ENCODE measurements at places on chromosomes 3 and 15. TPM values are rescaled to one million over a fixed set of nuclear protein-coding genes. Genes with fewer than 3 reads are reported as not detected.

DNA sequence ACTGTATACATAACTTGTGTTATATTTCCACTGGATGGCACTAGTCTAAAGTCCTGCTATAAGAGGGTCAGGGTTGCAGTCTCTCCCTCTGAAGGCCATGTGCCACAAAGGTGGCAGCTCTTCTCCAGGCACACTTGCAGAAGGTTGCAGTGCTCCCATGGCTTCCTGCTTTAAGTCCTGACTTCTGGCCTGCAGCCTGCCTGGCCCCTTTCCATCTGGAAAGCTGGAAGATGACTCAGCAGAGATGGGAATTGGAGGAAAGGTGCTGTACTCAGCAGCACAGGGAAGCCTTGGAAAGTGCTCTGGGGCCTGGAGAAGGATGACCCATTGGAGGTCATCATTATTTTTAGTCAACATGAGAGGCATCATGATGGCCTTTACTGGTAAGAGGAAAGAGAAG, 40.9 kb upstream of the MRPL3 start:
- peaks cover 2% of the 10 kb centered on the region for H3K36me3 ChIP-seq
- H3K27me3 ChIP-seq: peaks cover 3% of the 10 kb centered on the region
- no peak for DNase-seq

DNA sequence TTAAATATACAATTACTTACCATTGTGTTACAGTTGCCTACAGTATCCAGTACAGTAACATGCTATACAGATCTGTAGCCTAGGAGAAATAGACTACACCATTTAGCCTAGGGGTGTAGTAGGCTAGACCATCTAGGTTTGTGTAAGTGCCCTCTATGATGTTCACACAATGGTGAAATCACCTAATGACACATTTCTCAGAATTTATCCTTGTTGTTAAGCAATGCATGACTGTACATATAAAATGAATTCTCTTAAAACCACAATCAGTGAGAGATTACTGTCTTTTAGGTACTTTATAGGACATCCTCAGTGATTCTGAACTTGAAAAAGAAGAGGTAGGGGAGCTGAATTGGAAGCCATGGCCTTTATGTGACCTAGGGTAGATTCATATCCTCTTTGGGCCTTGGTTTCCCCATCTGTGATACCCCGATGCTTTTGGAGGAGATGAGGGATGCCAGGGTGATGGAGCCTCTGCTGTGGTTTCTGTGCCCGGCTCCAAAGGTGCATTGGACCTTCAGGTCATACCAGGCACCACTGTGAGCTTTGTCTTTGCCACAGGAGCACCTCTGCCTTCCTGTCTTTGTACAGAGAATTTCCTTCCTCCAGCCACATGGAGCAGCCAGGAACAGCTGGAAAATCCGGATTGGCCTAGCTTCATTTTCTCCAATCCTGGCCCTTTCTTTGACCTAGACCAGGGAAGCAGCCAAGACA, 51.9 kb upstream of the FLNB start:
- H3K27me3 ChIP-seq: peaks cover 5% of the 10 kb centered on the region
- H3K27ac ChIP-seq: no peak overlapping the region
- no peak for DNase-seq
- H3K36me3 ChIP-seq: no peaks in the 10 kb centered on the region
- H3K4me1 ChIP-seq: peaks cover 6% of the 10 kb centered on the region

- H3K4me1 ChIP-seq: no peaks in the 10 kb centered on the region
- H3K4me3 ChIP-seq: no peak overlapping the region
- H3K27me3 ChIP-seq: peaks cover 2% of the 10 kb centered on the region
- no peak overlapping the region for H3K27ac ChIP-seq
Measured at GRCh38 chr3:38969317-38970235, 82.2 kb downstream of the SCN11A start.

The ERICH6 gene
- 0.69 TPM for total RNA-seq

- no peak overlapping the region for H3K27ac ChIP-seq
- peaks cover 3% of the 10 kb centered on the region for H3K27me3 ChIP-seq
- peak; percentile 28 for DNase-seq
- no peaks in the 10 kb centered on the region for H3K4me1 ChIP-seq
- H3K4me3 ChIP-seq: peak overlapping the region; percentile 98
Measured at GRCh38 chr15:44711743-44712345, 527 bp downstream of the B2M start.

GRCh38 chr3:10348404-10348721, 27.5 kb upstream of the SEC13 start:
- no peak overlapping the region for H3K4me3 ChIP-seq
- no peak for DNase-seq
- H3K27ac ChIP-seq: no peak overlapping the region

GRCh38 chr15:77042245-77042919, 28.5 kb downstream of the TSPAN3 start:
- no peak for DNase-seq
- no peaks in the 10 kb centered on the region for H3K4me1 ChIP-seq
- no peaks in the 10 kb centered on the region for H3K36me3 ChIP-seq

The A4GNT gene
- total RNA-seq: not detected

GRCh38 chr3:122688996-122689395, 8.4 kb downstream of the PARP14 start:
- H3K27ac ChIP-seq: no peak overlapping the region
- no peak for DNase-seq
- H3K4me3 ChIP-seq: no peak overlapping the region
- no peaks in the 10 kb centered on the region for H3K27me3 ChIP-seq

- H3K27ac ChIP-seq: no peak overlapping the region
- H3K4me3 ChIP-seq: no peak overlapping the region
Measured at GRCh38 chr15:71484080-71484479, 326.3 kb upstream of the NR2E3 start.

- H3K36me3 ChIP-seq: peaks cover 13% of the 10 kb centered on the region
- H3K4me3 ChIP-seq: no peak overlapping the region
- no peak overlapping the region for H3K27ac ChIP-seq
- H3K27me3 ChIP-seq: no peaks in the 10 kb centered on the region
Measured at GRCh38 chr15:98967096-98967495, 40.5 kb downstream of the PGPEP1L start.

DNA sequence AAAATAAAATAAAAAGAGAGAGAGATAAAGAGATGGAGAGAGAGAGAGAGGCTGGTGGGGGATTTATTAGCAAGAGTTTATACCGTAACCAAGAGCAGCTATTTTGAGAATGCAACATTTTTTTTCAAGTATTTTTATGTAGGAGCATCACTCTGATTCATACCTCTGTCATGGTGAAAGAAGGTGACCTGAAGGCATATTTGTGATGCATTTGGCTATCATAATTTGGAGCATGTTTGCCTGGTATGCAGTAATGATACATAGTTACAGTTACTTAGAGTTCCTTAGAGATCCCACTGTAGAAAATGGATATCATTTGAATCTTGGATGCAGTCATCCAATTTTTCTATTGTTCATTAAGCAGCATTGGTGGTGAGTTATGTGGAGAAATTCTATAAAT, 1472.4 kb downstream of the SI start:
- no peaks in the 10 kb centered on the region for H3K27me3 ChIP-seq
- H3K4me3 ChIP-seq: no peak overlapping the region
- no peak overlapping the region for H3K27ac ChIP-seq

DNA sequence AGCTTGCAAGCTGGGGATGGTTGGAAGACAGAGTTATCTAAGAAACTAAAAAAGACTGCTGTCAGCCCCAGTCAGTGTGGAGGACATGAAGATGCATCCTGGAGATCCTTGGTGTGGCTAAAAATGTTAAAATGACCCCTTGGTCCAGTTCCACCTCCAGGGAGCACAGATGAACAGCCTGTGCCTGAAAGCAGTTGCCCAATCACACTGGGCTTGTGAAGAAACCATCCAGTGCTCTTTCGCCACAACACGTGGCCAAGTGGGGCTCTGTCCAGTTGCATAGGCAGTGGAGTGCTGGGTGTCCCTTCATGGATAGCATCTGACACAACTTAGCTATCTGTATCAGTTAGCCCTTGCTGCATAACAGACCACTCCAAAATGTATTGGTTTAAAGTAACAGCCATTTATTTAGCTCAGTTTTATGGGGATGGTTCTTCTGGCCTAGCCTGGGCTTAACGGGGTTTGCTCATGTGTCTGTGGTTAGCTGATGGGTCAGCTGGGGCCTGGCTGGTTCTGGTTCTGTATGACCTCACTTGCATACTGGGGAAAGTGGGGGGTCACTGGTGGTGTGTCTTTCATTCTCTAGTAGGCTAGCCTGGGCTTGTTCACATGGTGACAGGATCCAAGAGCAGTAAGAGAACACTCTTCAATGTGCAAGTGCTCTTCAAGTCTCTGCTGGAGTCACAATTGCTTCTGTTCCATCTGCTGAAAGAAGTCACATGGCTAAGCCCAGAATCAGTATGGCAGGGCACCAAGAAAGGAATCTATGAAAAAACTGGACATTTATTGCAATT, 226.2 kb downstream of the PDCD6IP start:
- H3K36me3 ChIP-seq: no peaks in the 10 kb centered on the region
- H3K27ac ChIP-seq: no peak overlapping the region
- H3K4me1 ChIP-seq: no peaks in the 10 kb centered on the region
- no peaks in the 10 kb centered on the region for H3K27me3 ChIP-seq
- no peak overlapping the region for H3K4me3 ChIP-seq
- DNase-seq: no peak

The RARRES1 gene
- total RNA-seq: 1.7 TPM

The SCG3 gene
- total RNA-seq: 219 TPM

The GOLGA8R gene
- not detected for total RNA-seq

The ANO10 gene
- total RNA-seq: 44.9 TPM

The ADGRG7 gene
- total RNA-seq: not detected

The COPB2 gene
- total RNA-seq: 127 TPM

- DNase-seq: no peak
- no peak overlapping the region for H3K27ac ChIP-seq
- H3K4me1 ChIP-seq: peaks cover 4% of the 10 kb centered on the region
- H3K4me3 ChIP-seq: no peak overlapping the region
Measured at GRCh38 chr3:68893600-68894239, 38.6 kb downstream of the TAFA4 start.

- H3K27ac ChIP-seq: no peak overlapping the region
- H3K36me3 ChIP-seq: no peaks in the 10 kb centered on the region
- no peak for DNase-seq
- no peak overlapping the region for H3K4me3 ChIP-seq
- peaks cover 2% of the 10 kb centered on the region for H3K4me1 ChIP-seq
Measured at GRCh38 chr15:84081391-84082168, 154.0 kb upstream of the GOLGA6L4 start.

The USP50 gene
- total RNA-seq: not detected

DNA sequence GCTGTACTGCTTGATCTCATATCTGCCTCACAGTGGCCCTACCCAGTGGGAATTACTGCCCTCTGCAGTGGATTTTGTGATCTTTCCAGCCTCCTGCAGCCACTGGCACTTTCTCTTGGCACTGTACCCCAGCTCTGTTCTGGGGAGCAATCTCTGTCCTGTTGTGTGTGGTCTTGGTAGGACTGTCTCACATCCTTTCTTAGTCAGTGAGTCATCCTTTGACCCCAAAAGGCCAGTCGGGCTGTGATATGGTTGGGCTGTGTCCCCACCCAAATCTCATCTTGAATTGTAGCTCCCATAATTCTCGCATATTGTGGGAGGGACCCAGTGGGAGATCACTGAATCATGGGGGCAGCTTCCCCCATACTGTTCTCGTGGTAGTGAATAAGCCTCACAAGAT, 133.3 kb upstream of the TPM1 start:
- no peak overlapping the region for H3K4me3 ChIP-seq
- no peaks in the 10 kb centered on the region for H3K27me3 ChIP-seq
- no peak for DNase-seq
- H3K27ac ChIP-seq: no peak overlapping the region
- peaks cover 6% of the 10 kb centered on the region for H3K4me1 ChIP-seq
- no peaks in the 10 kb centered on the region for H3K36me3 ChIP-seq

GRCh38 chr3:79184251-79184650, 583.5 kb downstream of the ROBO1 start:
- H3K4me3 ChIP-seq: no peak overlapping the region
- H3K27me3 ChIP-seq: no peaks in the 10 kb centered on the region
- H3K36me3 ChIP-seq: no peaks in the 10 kb centered on the region
- no peak for DNase-seq
- H3K4me1 ChIP-seq: peaks cover 32% of the 10 kb centered on the region
- no peak overlapping the region for H3K27ac ChIP-seq

The YEATS2 gene
- total RNA-seq: 56.1 TPM

DNA sequence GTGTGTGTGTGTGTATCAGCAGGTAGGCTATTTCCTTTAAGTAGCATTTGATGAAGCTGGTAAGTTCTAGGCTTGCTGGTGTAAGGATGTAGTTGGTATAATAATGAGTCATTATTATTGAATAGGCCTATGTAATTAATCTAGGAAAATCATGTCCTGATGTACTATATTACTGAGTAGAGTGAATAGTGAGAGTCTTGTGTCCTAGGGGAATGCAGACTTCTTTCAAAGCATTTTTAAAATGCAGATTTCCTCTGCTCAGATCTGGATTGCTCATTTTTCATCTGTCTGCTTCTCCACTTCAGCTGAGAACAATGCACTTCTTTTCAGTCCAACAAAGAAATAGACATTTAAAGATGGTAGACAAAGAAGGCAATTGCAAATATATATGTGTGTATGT, 434.2 kb upstream of the ONECUT1 start:
- H3K4me1 ChIP-seq: no peaks in the 10 kb centered on the region
- peaks cover 2% of the 10 kb centered on the region for H3K27me3 ChIP-seq
- no peak for DNase-seq
- H3K27ac ChIP-seq: no peak overlapping the region

DNA sequence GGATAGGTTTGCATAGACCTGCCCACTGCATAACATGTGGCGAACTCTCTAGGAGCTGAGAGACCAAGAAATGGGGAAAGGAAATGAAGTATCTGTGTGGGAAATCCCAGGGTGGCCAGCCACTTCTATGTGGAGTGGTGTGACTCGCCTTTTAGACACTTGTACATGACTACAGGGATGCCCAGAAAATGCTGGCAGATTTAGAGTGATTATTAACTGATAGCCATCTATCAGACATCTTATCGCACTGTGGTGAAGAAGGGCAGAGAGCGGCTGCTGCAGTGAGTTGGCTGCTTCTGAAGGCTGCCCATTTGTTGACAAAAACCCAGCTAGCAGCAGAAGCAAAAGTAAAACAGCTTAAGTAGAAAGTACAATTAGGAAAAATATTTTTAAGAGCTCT, 18.1 kb upstream of the STAC start:
- no peak overlapping the region for H3K4me3 ChIP-seq
- no peak overlapping the region for H3K27ac ChIP-seq
- no peaks in the 10 kb centered on the region for H3K27me3 ChIP-seq
- no peak for DNase-seq
- H3K4me1 ChIP-seq: no peaks in the 10 kb centered on the region
- no peaks in the 10 kb centered on the region for H3K36me3 ChIP-seq

- peaks cover 3% of the 10 kb centered on the region for H3K4me1 ChIP-seq
- H3K36me3 ChIP-seq: no peaks in the 10 kb centered on the region
- no peak for DNase-seq
- no peaks in the 10 kb centered on the region for H3K27me3 ChIP-seq
Measured at GRCh38 chr3:10204921-10205320, 40.2 kb downstream of the IRAK2 start.
